ENCODE measurements at places on chromosomes 1 and 21. TPM values are rescaled to one million over a fixed set of nuclear protein-coding genes. Genes with fewer than 3 reads are reported as not detected.

- H3K36me3 ChIP-seq: no peaks in the 10 kb centered on the region
- no peaks in the 10 kb centered on the region for H3K27me3 ChIP-seq
- H3K4me3 ChIP-seq: peak within 1 kb of the TSS; percentile 48
- H3K4me1 ChIP-seq: peaks cover 12% of the 10 kb centered on the region
- DNase-seq: peak; percentile 73
Measured at GRCh38 chr21:41425954-41426675, at the start of gene MX1. Gene MX1, plus strand, starts transcription at chr21:41426239. Its CDS starts 5,832 bp downstream, at chr21:41432071.

- H3K27ac ChIP-seq: no peak overlapping the region
- H3K27me3 ChIP-seq: no peaks in the 10 kb centered on the region
- H3K36me3 ChIP-seq: no peaks in the 10 kb centered on the region
Measured at GRCh38 chr1:2380816-2381591, 10.3 kb downstream of the MORN1 start.

DNA sequence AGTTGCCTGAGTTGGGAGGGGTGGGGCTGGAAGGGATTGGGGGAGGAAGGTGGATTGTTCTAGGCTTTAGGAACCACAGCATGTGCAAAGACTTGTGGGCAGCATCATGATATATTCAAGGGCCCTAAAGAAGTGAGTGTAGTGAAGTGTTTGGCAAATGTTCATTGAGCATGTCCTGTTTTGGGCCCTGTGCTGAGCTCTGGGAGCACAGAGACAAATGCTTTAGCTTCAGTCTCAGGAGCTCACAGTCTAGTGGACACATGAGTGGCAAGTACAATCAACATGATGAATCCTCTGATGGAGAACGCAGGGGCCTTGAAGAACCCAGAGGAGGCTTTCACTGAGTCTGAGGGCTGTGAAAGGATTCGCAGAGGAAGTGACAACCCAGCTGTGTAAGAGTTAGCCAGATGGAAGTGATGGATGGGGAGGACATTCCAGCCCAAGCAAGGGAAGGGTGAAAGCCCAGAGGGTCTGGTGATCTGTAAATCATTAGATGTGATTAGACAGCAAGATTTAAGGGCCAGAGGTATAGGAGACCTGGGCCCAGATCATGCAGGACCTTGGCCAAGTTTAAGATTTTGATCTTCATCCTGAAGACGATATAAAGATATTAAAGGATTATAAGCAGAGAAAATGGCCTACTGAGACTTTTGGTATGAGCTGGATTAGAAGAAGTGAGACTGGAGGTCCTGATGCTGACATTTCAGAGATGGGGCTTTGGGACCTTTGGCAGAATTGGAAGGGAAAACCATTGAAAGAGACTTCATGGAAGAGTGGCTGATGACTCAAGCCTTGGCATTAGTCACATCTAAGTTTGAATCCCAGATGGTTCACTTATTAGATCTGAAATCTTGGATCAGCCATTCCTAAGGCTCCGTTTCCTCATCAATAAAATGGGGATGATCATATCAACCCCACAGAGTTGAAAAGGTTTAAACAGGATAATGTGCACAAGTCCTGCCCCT, 4.6 kb downstream of the IPO13 start:
- no peaks in the 10 kb centered on the region for H3K27me3 ChIP-seq
- H3K4me1 ChIP-seq: peaks cover 28% of the 10 kb centered on the region
- DNase-seq: no peak
- peaks cover 15% of the 10 kb centered on the region for H3K36me3 ChIP-seq
- no peak overlapping the region for H3K27ac ChIP-seq

DNA sequence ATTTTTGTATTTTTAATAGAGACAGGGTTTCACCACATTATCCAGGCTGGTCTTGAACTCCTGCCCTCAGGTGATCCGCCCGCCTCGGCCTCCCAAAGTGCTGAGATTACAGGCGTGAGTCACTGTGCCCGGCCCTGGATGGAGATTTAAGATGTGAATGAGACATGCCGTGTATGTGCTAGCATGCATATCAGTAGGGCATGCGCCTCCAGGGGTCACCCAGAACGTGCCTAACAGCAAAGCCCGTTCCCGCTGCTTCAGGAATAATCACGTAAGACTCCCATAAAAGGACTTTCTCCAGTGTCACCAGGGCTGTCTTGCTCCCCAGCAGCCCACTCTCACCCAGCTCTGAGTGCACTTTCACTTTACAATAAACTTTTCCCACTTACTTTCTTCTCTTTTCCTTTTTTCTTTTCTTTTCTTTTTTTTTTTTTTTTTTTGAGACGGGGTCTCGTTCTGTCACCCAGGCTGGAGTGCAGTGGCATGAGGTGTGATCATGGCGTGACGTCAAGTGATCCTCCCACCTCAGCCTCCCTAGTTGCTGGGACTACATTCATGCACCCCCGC, 46.9 kb upstream of the DISP3 start:
- no peak for DNase-seq
- H3K27me3 ChIP-seq: no peaks in the 10 kb centered on the region
- H3K27ac ChIP-seq: no peak overlapping the region
- no peaks in the 10 kb centered on the region for H3K4me1 ChIP-seq

- H3K4me3 ChIP-seq: no peak overlapping the region
- H3K27me3 ChIP-seq: no peaks in the 10 kb centered on the region
- peaks cover 2% of the 10 kb centered on the region for H3K4me1 ChIP-seq
- H3K36me3 ChIP-seq: peaks cover 5% of the 10 kb centered on the region
- no peak overlapping the region for H3K27ac ChIP-seq
- no peak for DNase-seq
Measured at GRCh38 chr1:147613506-147613905, 56.8 kb downstream of the ACP6 start.

GRCh38 chr1:93751377-93752250, 70.0 kb upstream of the BCAR3 start:
- no peaks in the 10 kb centered on the region for H3K36me3 ChIP-seq
- peaks cover 10% of the 10 kb centered on the region for H3K4me1 ChIP-seq
- no peak overlapping the region for H3K4me3 ChIP-seq
- no peak for DNase-seq

Gene C1QB
- 296 TPM for total RNA-seq

- no peaks in the 10 kb centered on the region for H3K27me3 ChIP-seq
- H3K36me3 ChIP-seq: peaks cover 4% of the 10 kb centered on the region
- no peak overlapping the region for H3K4me3 ChIP-seq
- H3K27ac ChIP-seq: no peak overlapping the region
Measured at GRCh38 chr1:42453386-42453785, 2.4 kb downstream of the ZMYND12 start.

DNA sequence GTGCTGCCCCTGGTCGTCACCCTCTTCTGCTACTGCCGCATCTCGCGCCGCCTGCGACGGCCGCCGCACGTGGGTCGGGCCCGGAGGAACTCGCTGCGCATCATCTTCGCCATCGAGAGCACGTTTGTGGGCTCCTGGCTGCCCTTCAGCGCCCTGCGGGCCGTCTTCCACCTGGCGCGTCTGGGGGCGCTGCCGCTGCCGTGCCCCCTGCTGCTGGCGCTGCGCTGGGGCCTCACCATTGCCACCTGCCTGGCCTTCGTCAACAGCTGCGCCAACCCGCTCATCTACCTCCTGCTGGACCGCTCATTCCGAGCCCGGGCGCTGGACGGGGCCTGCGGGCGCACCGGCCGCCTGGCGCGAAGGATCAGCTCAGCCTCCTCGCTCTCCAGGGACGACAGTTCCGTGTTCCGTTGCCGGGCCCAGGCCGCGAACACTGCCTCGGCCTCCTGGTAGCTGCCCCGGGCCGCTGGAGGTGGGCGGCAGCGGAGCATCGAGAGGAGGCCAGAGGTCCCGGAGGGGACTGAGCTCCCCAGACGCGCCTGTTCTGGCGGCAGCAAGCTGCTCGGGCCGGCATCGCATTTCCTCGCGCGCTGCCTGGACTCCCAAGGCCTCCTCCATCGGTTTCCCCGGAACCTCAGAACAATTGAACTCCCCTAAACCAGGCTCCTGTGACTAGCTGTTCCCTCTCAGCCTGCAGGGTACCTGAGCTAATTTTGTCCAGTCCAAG, 1.1 kb downstream of the GPR25 start:
- H3K36me3 ChIP-seq: no peaks in the 10 kb centered on the region
- H3K27ac ChIP-seq: no peak overlapping the region
- H3K27me3 ChIP-seq: peaks cover 2% of the 10 kb centered on the region
- DNase-seq: peak; percentile 45
- no peaks in the 10 kb centered on the region for H3K4me1 ChIP-seq
- H3K4me3 ChIP-seq: no peak overlapping the region

DNA sequence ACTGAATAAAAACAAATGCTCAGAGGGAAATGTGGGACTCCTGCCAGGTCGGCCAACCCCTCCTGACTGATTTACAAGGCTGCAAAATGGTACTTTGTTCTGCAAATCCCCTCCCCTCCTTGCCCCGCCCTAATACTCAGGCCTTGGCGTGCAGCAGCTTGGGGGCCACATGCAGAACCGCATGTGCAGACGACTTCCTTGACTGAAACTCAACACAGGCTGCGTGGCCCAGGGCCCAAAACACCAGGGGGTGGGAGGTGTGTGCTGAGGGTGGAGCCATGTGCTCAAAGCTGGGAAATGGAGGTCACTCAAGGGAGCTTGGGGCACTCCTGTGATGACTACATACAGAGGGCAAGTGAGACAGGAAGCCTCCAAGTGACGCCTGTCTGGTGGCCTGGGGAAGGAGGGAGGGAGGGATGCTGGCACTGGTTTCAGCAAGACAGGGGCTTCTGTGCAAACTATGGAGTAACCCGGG, 87.2 kb downstream of the MRPL37 start:
- peak; percentile 82 for DNase-seq
- no peaks in the 10 kb centered on the region for H3K27me3 ChIP-seq
- no peaks in the 10 kb centered on the region for H3K36me3 ChIP-seq
- peaks cover 51% of the 10 kb centered on the region for H3K4me1 ChIP-seq

- no peak overlapping the region for H3K4me3 ChIP-seq
- no peak for DNase-seq
- no peaks in the 10 kb centered on the region for H3K4me1 ChIP-seq
- H3K36me3 ChIP-seq: peaks cover 9% of the 10 kb centered on the region
- no peak overlapping the region for H3K27ac ChIP-seq
Measured at GRCh38 chr1:1761504-1762376, 16.5 kb downstream of the NADK start.

DNA sequence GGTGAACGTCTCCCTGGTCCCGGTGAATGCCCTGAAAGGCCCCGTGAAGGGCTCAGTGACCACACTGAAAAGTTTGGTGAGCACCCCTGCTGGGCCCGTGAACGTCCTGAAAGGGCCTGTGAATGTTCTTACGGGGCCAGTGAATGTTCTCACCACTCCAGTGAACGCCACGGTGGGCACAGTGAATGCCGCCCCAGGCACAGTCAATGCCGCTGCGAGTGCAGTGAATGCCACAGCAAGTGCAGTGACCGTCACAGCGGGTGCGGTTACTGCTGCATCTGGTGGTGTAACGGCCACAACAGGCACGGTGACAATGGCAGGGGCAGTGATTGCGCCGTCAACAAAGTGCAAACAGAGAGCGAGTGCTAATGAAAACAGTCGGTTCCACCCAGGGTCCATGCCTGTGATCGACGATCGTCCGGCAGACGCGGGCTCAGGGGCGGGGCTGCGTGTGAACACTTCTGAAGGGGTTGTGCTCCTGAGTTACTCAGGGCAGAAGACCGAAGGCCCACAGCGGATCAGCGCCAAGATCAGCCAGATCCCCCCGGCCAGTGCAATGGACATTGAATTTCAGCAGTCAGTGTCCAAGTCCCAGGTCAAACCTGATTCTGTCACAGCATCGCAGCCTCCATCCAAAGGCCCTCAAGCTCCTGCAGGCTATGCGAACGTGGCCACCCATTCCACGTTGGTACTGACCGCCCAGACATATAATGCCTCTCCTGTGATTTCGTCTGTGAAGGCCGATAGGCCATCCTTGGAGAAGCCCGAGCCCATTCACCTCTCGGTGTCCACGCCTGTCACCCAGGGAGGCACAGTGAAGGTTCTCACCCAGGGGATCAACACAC, 41.5 kb downstream of the ZBTB17 start:
- DNase-seq: no peak
- H3K27me3 ChIP-seq: no peaks in the 10 kb centered on the region
- H3K4me1 ChIP-seq: peaks cover 5% of the 10 kb centered on the region
- H3K27ac ChIP-seq: no peak overlapping the region
- peaks cover 57% of the 10 kb centered on the region for H3K36me3 ChIP-seq

DNA sequence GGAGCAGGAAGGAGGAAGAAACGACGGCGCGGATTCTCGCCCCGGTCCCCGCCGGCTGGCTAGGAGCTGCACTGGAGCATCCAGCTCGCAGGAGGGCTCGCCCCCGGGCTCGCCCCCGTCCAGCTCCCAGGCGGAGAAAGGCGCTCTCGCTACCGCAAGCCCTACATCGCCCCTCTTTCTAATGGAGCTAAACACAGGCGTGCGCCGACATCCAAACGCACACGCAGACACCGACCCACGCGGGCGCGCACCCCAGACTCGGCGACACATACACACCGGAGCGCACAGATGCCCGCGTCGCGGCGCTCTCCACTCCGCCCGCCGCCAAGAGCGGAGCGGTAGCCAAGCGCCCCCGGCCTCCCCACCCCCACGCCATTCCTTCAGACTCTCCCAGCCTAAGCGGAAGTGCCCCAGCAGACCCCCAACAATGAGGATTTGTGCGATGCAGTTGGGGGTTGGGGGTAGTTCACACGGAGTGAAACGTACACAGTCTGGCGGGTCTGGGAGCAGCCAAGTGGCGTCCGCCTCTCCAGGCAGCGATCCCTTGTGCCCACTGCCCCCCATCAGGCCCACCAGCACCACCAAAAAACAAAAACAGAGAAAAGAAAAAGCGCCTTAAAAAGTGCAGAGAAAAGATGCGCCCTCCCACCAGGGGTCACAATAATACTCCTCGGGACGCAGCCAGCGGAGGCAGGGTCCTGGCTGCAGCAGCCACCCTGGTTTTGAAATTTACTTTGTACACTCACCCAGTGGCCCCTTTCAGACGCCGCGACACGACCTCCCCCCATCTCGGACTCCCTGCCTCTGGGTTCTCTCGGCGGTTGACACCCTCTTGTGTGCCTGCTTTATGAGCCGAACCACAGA, 1.4 kb downstream of the DAB1 start:
- DNase-seq: peak; percentile 65
- peaks cover 23% of the 10 kb centered on the region for H3K27me3 ChIP-seq
- H3K27ac ChIP-seq: no peak overlapping the region
- H3K4me3 ChIP-seq: no peak overlapping the region
- no peaks in the 10 kb centered on the region for H3K36me3 ChIP-seq

DNA sequence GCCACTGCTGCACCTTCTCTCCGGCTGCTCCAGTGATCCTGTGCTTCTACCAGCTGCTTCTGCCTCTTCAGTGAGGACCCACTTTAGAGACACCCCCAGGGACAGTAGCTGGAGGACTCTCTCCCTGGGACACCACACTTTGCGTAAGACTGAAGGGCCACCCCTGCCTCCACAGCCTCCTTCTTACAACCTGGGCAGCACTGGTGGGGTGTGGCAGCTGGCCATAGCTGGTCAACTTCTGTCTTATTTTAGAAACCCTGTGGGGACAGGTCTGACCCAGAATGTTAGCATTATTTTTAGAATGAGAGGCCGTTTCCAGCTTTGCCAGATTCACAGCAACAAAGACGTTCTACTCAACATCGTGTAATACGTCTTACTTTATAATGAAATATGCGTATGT, 1.1 kb upstream of the KRTAP10-9 start:
- H3K27ac ChIP-seq: no peak overlapping the region
- DNase-seq: no peak
- no peak overlapping the region for H3K4me3 ChIP-seq
- H3K36me3 ChIP-seq: no peaks in the 10 kb centered on the region
- no peaks in the 10 kb centered on the region for H3K4me1 ChIP-seq
- no peaks in the 10 kb centered on the region for H3K27me3 ChIP-seq

Gene MLLT11
- total RNA-seq: 1.4 TPM

Data from kidney (tissue), 22 donors.